ENCODE measurements at places on chromosomes 16 and 17.

- no peak for DNase-seq
These were observed 367.1 kb downstream of the SOX9 start for GRCh38 chr17:72487731-72488494.

GRCh38 chr16:12062343-12063003 lies 85.9 kb downstream of the SNX29 start:
- peak; percentile 94 for DNase-seq

DNA sequence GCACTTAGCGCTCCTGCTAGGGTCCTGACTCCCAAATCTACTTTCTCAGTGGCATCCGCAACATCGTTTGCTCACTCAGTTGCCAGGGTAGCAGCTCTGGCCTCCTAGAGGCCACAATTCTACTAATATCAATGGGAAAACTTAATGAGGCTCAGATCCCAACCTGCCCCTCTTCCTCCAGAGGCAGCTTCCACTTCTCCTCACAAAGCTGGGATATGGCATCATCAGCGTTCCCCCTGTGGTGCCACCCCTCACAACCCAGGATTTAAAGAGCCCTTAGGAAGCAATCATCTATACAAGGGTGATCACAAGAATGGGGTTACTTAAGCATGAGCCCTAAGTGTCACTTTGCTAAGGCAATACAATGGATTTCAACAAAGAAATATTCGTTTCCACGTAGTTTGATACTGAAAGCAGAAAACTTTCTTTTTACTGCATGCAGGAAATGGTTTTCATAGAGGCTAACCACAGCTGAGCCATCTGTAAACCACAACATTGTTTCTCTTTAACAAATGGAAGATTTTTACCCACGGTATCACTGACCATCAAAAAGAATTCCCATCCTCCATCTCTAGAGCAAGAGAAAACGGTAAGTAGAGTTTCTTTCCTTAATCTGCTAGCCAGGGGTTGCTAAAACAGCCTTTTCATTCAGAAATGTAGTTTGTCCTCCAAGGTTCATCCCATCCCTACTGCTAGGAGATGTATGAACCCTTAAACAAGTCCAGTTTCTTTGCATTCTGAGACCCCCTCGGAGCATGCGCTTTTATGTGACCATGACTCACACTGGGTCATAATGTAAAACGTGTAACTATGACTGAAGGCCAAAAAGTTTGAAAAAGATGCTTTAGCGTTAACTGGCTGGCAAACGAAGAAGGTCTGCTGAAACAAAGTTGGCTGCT lies 68.3 kb upstream of the BCAR1 start:
- DNase-seq = peak; percentile 92

GRCh38 chr17:56274491-56274890 lies 121.2 kb downstream of the ANKFN1 start:
- DNase-seq = no peak

GRCh38 chr17:11031787-11032186 lies 193.9 kb upstream of the PIRT start:
- DNase-seq = no peak

GRCh38 chr17:37647856-37648255 lies 4.6 kb upstream of the DDX52 start:
- DNase-seq = no peak
